ENCODE measurements at places on chromosomes 3 and 15.
A peak's percentile ranks its signal among the peaks of the same experiment; 100 is the strongest.

- no peaks in the 10 kb centered on the region for H3K27me3 ChIP-seq
- no peak overlapping the region for H3K4me3 ChIP-seq
- H3K27ac ChIP-seq = no peak overlapping the region
- H3K36me3 ChIP-seq = peaks cover 6% of the 10 kb centered on the region
- no peak for DNase-seq
These were observed 101.1 kb downstream of the DLG1 start for GRCh38 chr3:197197334-197197733.

DNA sequence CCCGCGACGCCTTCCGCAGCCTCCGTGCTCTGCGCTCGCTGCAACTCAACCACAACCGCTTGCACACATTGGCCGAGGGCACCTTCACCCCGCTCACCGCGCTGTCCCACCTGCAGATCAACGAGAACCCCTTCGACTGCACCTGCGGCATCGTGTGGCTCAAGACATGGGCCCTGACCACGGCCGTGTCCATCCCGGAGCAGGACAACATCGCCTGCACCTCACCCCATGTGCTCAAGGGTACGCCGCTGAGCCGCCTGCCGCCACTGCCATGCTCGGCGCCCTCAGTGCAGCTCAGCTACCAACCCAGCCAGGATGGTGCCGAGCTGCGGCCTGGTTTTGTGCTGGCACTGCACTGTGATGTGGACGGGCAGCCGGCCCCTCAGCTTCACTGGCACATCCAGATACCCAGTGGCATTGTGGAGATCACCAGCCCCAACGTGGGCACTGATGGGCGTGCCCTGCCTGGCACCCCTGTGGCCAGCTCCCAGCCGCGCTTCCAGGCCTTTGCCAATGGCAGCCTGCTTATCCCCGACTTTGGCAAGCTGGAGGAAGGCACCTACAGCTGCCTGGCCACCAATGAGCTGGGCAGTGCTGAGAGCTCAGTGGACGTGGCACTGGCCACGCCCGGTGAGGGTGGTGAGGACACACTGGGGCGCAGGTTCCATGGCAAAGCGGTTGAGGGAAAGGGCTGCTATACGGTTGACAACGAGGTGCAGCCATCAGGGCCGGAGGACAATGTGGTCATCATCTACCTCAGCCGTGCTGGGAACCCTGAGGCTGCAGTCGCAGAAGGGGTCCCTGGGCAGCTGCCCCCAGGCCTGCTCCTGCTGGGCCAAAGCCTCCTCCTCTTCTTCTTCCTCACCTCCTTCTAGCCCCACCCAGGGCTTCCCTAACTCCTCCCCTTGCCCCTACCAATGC, 2.0 kb downstream of the ISLR start:
- no peak overlapping the region for H3K4me3 ChIP-seq
- H3K36me3 ChIP-seq = no peaks in the 10 kb centered on the region
- H3K4me1 ChIP-seq = peaks cover 17% of the 10 kb centered on the region
- H3K27ac ChIP-seq = no peak overlapping the region
- no peak for DNase-seq
- peaks cover 77% of the 10 kb centered on the region for H3K27me3 ChIP-seq

GRCh38 chr3:23647706-23648258, 158.0 kb upstream of the UBE2E1 start:
- H3K36me3 ChIP-seq = no peaks in the 10 kb centered on the region
- no peak overlapping the region for H3K4me3 ChIP-seq
- DNase-seq = no peak

- no peak overlapping the region for H3K27ac ChIP-seq
- H3K4me1 ChIP-seq = no peaks in the 10 kb centered on the region
- no peak overlapping the region for H3K4me3 ChIP-seq
- no peaks in the 10 kb centered on the region for H3K36me3 ChIP-seq
These were observed 91.6 kb downstream of the CACNA2D3 start for GRCh38 chr3:54213907-54214306.

- no peaks in the 10 kb centered on the region for H3K27me3 ChIP-seq
- no peak overlapping the region for H3K4me3 ChIP-seq
- H3K4me1 ChIP-seq = no peaks in the 10 kb centered on the region
These were observed 45.2 kb upstream of the LMCD1 start for GRCh38 chr3:8456412-8456811.

DNA sequence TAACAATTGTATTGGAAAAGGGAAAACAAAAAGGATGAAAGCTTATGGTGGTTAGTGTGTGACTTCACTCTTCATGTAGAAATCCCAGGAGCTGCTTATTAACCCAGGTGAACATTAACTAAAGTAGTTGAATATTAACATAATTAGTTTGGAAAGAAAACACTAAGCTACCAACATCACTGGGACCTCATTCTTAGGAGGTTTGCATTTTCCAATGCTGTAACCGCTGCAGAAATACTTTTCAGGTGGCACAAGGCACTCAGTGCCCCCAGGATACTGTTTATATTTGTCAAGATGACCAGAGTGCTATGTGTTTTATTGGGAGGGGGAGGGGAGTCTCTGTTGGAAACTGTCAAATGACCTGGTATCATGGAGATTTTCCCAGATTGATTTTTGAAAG, 25.9 kb upstream of the VILL start:
- DNase-seq = no peak
- no peak overlapping the region for H3K27ac ChIP-seq
- 0 out of 3 replicates have a peak, but pooled peaks cover 3% of the 10 kb centered on the region for H3K27me3 ChIP-seq
- no peak overlapping the region for H3K4me3 ChIP-seq
- peaks cover 6% of the 10 kb centered on the region for H3K4me1 ChIP-seq

- no peaks in the 10 kb centered on the region for H3K4me1 ChIP-seq
- H3K4me3 ChIP-seq = no peak overlapping the region
- no peak for DNase-seq
These were observed 31.8 kb downstream of the LPP start for GRCh38 chr3:188185717-188186251.

GRCh38 chr3:121979734-121980449, 42.2 kb downstream of the ILDR1 start:
- no peaks in the 10 kb centered on the region for H3K27me3 ChIP-seq
- no peak for DNase-seq
- H3K4me1 ChIP-seq = no peaks in the 10 kb centered on the region
- H3K4me3 ChIP-seq = no peak overlapping the region

- no peaks in the 10 kb centered on the region for H3K27me3 ChIP-seq
- no peaks in the 10 kb centered on the region for H3K36me3 ChIP-seq
- no peak overlapping the region for H3K27ac ChIP-seq
- H3K4me3 ChIP-seq = no peak overlapping the region
These were observed 4.8 kb downstream of the IDH2 start for GRCh38 chr15:90097475-90097874.

DNA sequence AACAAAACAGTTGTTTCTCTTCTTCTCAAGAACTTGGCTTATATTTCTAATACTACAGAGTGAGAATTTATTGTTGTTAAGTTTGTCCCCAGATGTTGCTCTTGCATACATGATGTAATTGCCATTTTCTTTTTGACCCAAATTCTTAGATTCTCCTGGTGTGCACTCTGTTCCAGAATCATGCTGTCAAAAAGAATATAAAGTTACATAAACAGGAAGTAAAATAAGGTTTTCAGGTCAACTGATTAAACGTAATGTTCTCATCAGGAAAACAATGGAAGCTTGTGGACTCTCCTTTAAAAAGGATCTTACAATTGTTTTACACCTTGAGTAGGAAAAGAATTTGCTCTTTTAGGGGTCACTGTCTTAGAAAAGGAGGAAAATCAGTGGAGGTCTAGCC, 121.8 kb downstream of the ADAM10 start:
- no peak for DNase-seq
- no peak overlapping the region for H3K27ac ChIP-seq
- H3K36me3 ChIP-seq = peaks cover 55% of the 10 kb centered on the region
- no peaks in the 10 kb centered on the region for H3K27me3 ChIP-seq
- H3K4me3 ChIP-seq = no peak overlapping the region
- H3K4me1 ChIP-seq = no peaks in the 10 kb centered on the region

DNA sequence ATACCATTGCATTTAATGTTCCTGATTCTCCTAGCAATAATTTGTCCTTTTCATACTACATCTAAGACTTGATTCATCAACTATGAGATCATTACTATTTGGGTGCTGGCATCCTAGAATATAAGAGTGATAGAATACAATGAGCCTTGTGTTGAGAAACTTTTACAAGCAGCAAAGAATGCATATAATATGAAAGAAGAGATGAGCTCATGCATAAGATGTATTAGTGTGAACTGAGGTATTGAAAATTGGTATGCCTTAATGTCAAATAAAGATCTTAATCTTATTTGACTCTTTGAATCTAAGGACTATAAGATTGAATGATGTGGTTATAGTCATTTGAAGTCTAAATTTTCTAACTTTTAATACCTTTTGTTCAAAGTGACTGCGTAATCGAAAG, 220.0 kb upstream of the ARHGEF26 start:
- no peaks in the 10 kb centered on the region for H3K4me1 ChIP-seq
- no peaks in the 10 kb centered on the region for H3K36me3 ChIP-seq
- H3K27ac ChIP-seq = no peak overlapping the region
- DNase-seq = no peak

GRCh38 chr15:97652700-97653167, 307.8 kb upstream of the ARRDC4 start:
- H3K4me3 ChIP-seq = no peak overlapping the region
- no peaks in the 10 kb centered on the region for H3K36me3 ChIP-seq
- no peak overlapping the region for H3K27ac ChIP-seq

DNA sequence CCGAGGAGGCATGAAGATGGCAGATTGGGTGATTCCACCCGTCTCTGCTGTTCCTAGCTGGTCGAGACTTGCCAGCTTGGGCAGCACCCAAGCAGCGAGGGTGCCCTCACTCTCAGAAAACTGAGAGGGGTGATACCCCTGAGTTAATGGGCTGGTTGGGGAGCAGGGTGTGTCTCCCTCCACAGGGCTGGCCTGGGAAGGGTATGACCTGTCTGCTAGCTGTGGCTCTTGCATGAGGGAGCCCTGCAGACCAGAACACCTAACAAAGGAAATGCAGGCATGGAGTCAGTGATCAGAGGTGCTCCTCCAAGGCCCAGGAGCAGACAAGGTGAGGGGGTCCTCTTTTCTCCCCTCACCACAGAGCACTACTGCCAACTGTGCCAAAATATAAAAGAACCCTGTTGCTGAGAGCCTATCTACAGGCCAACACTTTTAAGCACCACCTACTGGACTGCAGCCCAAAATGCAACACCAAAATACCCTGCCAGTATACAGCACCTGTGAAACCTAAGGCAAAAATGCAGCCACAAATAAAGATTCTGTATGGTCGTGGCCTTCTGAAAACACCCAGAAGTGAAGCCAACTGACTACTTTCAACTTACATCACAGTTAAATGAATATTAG, 35.8 kb upstream of the PPM1L start:
- H3K27ac ChIP-seq = no peak overlapping the region
- H3K27me3 ChIP-seq = no peaks in the 10 kb centered on the region
- no peak overlapping the region for H3K4me3 ChIP-seq

- H3K4me1 ChIP-seq = no peaks in the 10 kb centered on the region
- no peaks in the 10 kb centered on the region for H3K36me3 ChIP-seq
- DNase-seq = no peak
- H3K27me3 ChIP-seq = no peaks in the 10 kb centered on the region
- H3K4me3 ChIP-seq = no peak overlapping the region
These were observed 123.4 kb downstream of the EPHB1 start for GRCh38 chr3:134918441-134918840.

GRCh38 chr15:79378394-79379109, 53.6 kb upstream of the MINAR1 start:
- no peaks in the 10 kb centered on the region for H3K27me3 ChIP-seq
- H3K4me3 ChIP-seq = no peak overlapping the region
- H3K4me1 ChIP-seq = no peaks in the 10 kb centered on the region
- H3K27ac ChIP-seq = no peak overlapping the region
- H3K36me3 ChIP-seq = no peaks in the 10 kb centered on the region

DNA sequence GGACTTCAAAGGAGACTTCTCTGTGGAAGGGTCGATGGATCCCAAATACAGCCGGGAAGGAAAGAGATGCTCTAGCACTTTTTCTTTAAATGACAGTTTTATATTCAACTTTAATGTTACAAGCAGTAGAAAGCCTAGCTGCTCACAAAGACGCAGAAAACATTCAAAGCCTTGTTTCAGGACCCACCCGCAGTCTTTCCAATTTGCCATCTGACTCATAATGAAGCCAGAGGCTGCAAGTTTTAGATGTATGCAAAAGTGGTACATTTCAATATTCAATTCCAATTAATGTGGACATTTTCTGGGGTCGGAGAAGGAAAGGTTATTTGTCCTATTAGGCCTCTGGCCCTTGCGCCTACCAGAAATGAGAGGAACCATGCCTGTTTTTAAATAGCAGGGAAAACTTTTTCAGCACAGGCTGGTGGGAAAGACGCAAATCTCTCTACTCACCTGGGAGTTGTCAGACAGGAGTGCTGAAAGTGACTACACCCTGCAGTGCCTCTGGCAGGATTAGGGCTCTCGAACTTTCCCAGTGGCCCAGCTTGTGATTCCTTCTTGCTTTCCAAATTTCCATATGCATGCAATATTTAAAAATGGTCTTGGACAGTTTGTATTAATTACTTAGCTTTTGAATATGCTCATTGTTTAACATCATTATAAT, 117.4 kb upstream of the MBNL1 start:
- no peaks in the 10 kb centered on the region for H3K27me3 ChIP-seq
- no peaks in the 10 kb centered on the region for H3K4me1 ChIP-seq
- no peak overlapping the region for H3K4me3 ChIP-seq
- no peaks in the 10 kb centered on the region for H3K36me3 ChIP-seq
- no peak for DNase-seq

DNA sequence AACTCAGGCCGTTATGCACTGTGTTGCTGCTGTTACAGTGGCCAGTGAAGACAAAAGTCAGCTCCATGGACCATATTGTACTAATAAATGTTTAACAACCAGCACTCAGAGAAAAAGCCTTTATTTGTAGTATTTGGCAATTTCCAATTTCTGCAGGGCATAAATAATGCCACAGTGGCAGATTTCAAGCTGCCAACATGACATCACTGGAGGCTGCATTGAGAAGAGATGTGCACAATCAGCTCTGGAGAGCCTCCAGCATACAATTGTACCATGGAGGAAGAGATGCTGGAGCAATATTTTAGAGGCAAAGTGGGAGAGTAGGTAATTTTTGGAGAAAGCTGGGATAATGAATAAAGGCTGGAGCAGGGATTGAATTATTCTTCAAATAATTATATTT, 9.7 kb upstream of the ALCAM start:
- H3K36me3 ChIP-seq = no peaks in the 10 kb centered on the region
- no peak overlapping the region for H3K27ac ChIP-seq
- no peaks in the 10 kb centered on the region for H3K4me1 ChIP-seq
- H3K4me3 ChIP-seq = no peak overlapping the region

DNA sequence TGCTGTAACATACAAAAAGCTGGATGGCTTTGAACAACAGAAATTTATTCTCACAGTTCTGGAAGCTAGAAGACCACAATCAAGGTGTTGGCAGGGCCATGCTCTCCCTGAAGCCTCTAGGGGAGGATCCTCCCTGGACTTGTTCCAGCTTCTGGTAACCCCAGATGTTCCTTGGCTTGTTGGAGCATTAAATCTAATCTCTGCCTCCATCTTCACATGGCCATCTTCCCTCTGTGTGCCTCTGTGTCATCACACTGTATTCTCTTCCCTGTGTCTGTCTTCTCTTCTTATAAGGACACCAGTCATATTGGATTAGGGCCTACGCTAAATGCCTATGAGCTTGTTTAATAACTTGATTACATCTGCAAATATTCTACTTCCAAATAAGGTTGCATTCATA, 109.5 kb downstream of the STAG1 start:
- peak; percentile 16 for DNase-seq
- no peak overlapping the region for H3K4me3 ChIP-seq
- no peaks in the 10 kb centered on the region for H3K36me3 ChIP-seq
- no peaks in the 10 kb centered on the region for H3K27me3 ChIP-seq
- H3K27ac ChIP-seq = no peak overlapping the region

Data from K562 (cell line).